ENCODE measurements at places on chromosomes 2 and 18. TPM values are rescaled to one million over a fixed set of nuclear protein-coding genes. Genes with fewer than 3 reads are reported as not detected.

- no peak overlapping the region for H3K27ac ChIP-seq
- H3K4me1 ChIP-seq, result no peaks in the 10 kb centered on the region
- no peak for DNase-seq
- H3K4me3 ChIP-seq, result no peak overlapping the region
- no peaks in the 10 kb centered on the region for H3K27me3 ChIP-seq
- H3K36me3 ChIP-seq, result no peaks in the 10 kb centered on the region
Measured at GRCh38 chr18:50262977-50263376, 3.3 kb downstream of the CFAP53 start.

GRCh38 chr2:37412231-37412630 is 67.8 kb downstream of the QPCT start:
- no peaks in the 10 kb centered on the region for H3K27me3 ChIP-seq
- no peak overlapping the region for H3K27ac ChIP-seq
- no peaks in the 10 kb centered on the region for H3K36me3 ChIP-seq
- no peak overlapping the region for H3K4me3 ChIP-seq

DNA sequence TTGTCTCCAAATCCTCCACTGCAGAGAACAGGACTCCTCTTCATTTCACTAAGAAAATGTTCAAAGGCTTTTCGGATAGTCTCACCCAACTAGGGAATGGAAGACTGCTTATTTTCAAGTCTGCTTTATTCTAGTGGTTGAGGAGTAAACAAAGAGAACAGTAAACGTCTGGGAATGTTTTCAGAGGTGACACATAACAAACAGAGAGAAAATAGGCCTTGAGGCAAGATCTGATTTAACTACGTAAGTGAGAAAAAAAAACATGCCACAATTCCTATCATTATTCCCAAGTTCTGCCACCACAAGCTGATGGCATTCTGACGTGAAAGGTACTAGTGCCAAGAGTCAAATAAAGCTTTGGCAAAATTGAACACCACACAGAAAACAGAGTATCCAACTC is 16.7 kb upstream of the WIPF1 start:
- no peak overlapping the region for H3K27ac ChIP-seq
- H3K36me3 ChIP-seq, result no peaks in the 10 kb centered on the region
- no peaks in the 10 kb centered on the region for H3K4me1 ChIP-seq
- H3K4me3 ChIP-seq, result no peak overlapping the region
- no peak for DNase-seq

- no peaks in the 10 kb centered on the region for H3K36me3 ChIP-seq
- no peaks in the 10 kb centered on the region for H3K27me3 ChIP-seq
- no peak overlapping the region for H3K4me3 ChIP-seq
- DNase-seq, result no peak
- no peak overlapping the region for H3K27ac ChIP-seq
Measured at GRCh38 chr2:204713211-204713610, 167.9 kb downstream of the PARD3B start.

- no peaks in the 10 kb centered on the region for H3K36me3 ChIP-seq
- no peaks in the 10 kb centered on the region for H3K4me1 ChIP-seq
- H3K4me3 ChIP-seq, result no peak overlapping the region
- DNase-seq, result peak; percentile 77
Measured at GRCh38 chr18:63994783-63995399, 25.0 kb downstream of the SERPINB8 start.

DNA sequence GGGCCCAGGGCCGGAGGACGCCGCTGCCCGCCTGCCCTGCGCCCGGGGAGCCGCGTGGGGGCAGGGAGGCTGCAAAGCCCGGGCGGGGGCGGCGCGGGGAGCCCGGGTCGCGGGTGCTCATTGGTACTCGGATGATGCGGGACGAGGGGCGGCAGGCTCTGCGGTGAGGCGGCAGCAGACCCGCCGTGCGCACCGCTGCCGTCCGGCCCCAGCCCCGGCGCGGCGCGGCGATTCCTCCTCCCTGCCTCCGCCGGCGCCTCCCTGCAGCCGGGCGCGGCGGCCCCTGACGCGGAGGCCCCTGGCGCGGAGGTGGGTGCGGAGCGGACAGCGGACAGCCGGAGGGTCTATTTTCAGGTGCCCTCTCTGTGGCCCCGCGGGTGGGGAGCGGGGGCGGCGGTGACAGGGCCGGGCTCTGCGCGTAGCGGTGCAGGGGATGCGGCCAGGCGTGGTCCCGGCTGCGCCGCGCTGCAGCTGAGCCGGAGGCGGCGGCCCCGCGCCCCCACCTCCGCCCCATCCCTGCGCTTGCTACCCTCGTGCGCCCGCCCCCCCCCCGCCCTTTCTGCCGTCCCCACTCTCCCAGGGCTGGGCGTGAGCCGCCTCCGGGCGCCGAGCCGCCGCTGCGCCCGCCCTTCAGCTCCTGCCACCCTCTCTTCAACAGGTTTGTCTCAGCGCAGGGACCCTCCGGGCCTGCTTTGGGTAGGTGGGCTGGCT is 640 bp downstream of the SPTBN1 start:
- H3K36me3 ChIP-seq, result no peaks in the 10 kb centered on the region
- H3K27me3 ChIP-seq, result no peaks in the 10 kb centered on the region
- peak overlapping the region; percentile 74 for H3K4me3 ChIP-seq
- 0 out of 2 replicates have a peak, but pooled peaks cover 2% of the 10 kb centered on the region for H3K4me1 ChIP-seq
- DNase-seq, result peak; percentile 59
- H3K27ac ChIP-seq, result no peak overlapping the region

- peak; percentile 50 for DNase-seq
- H3K4me1 ChIP-seq, result 0 out of 2 replicates have a peak, but pooled peaks cover 3% of the 10 kb centered on the region
- no peaks in the 10 kb centered on the region for H3K27me3 ChIP-seq
- no peak overlapping the region for H3K27ac ChIP-seq
Measured at GRCh38 chr2:25954199-25954752, 28.0 kb downstream of the KIF3C start.

DNA sequence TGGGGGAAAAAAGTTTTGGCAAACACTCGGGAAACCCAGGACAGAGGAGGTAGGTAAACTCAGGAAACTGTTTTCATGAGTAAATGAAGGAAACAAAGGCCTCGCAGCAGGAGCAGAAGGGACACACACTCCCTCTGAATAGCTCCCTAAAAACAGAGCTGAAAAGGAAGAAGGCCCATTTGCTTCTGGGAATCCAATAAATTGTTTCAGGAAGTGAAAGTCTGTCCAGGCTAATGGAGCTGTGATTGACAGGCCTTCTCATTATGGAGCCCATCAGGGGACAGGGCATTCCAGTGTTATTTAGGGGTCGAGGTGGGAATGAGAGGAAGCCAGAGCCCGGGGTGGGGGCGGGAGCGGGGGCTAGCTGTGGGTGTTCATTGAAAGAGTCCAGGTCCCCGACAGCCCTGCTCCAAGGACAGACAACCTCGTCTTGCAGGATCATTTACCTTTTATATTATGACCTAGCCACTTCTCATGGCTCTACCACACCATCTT is 81.2 kb downstream of the GBX2 start:
- H3K4me1 ChIP-seq, result peaks cover 23% of the 10 kb centered on the region
- no peak overlapping the region for H3K4me3 ChIP-seq

- H3K4me1 ChIP-seq, result peaks cover 13% of the 10 kb centered on the region
- DNase-seq, result no peak
- H3K36me3 ChIP-seq, result no peaks in the 10 kb centered on the region
- H3K27ac ChIP-seq, result no peak overlapping the region
- no peak overlapping the region for H3K4me3 ChIP-seq
- H3K27me3 ChIP-seq, result no peaks in the 10 kb centered on the region
Measured at GRCh38 chr2:201220102-201220570, 37.2 kb downstream of the CASP10 start.

DNA sequence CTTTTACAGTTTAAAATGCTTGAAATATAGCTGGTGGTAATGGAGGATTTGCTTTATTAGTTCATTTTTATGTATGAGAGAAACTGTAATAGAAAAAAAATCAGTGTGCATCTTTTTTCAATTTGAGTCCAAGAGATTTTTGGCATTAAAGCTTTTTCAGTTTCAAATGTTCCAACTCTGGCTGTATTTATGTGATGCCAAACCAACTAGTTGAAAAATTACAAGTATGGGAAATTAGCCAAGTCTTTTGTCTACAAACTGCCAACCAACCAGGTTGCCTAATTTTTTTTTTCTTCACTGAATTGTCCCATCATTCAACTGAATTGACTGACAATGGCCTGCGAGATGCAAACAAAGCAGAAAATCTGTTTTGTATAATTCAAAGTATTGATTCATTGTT is 95.7 kb downstream of the ICOS start:
- no peak overlapping the region for H3K27ac ChIP-seq
- H3K4me3 ChIP-seq, result no peak overlapping the region
- DNase-seq, result no peak
- no peaks in the 10 kb centered on the region for H3K4me1 ChIP-seq
- no peaks in the 10 kb centered on the region for H3K27me3 ChIP-seq

GRCh38 chr18:68769461-68769860 is 28.4 kb upstream of the CCDC102B start:
- DNase-seq, result no peak
- H3K4me3 ChIP-seq, result no peak overlapping the region
- H3K36me3 ChIP-seq, result no peaks in the 10 kb centered on the region
- H3K4me1 ChIP-seq, result no peaks in the 10 kb centered on the region
- no peak overlapping the region for H3K27ac ChIP-seq

GRCh38 chr18:32319084-32319483 is 129.2 kb downstream of the MEP1B start:
- H3K27ac ChIP-seq, result no peak overlapping the region
- no peaks in the 10 kb centered on the region for H3K36me3 ChIP-seq
- H3K27me3 ChIP-seq, result no peaks in the 10 kb centered on the region
- H3K4me1 ChIP-seq, result no peaks in the 10 kb centered on the region

DNA sequence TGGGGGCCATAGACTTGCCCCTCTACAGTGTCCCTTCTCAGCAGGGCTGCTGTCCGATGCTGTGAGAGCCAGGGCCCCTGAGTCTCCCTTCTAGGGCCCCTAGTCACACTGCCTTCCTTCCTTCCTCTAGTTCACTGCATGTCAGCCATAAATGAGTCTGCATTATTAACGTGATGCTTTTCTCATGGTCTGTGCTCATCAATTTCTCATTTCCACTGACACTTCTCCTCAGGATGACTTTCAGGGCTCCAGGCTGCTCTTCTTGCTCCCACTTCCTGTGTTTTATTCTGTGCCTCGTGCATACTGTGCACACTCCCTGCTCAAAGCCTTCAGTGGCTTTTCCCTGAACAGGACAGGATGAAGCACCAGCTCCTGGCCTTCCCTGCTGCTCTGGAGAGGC is 146.5 kb downstream of the FAM210A start:
- H3K27ac ChIP-seq, result no peak overlapping the region
- no peaks in the 10 kb centered on the region for H3K36me3 ChIP-seq
- no peak for DNase-seq

DNA sequence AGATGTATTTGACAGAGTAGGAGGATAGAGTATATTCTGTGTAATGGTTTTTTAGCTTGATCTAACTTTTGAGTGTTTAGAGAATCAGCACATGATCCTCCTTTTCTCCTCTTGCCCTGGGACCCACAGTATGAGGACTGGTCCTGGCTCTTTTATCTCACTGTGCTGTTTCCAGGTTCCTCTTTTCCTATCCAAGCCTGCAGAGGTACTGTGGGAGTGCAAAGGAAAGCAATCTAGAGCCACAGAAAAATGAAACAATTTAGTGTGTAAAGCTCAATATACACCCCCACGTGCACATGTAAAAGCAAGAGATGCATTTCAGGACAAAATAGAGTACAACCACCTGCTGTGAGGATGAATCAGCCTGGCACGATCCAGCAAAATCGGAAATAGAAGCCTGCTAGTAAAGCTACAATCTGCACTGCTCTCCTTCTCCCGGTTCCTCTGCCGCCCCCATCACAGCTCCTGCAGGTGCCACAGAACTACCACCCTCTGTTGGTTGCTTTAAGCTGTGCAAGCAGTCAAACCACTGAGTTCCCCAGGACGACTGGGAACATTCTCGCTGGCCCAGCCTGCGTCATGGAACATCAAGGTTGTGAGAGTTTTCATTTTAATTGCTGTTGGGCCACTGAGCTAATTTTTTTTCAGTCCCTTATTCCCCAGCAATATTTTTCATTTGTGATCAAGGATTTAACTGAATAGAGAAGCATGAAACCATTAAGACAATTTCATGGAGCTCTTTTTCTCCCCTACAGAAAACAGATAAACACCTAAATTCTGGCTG is 47.8 kb upstream of the MAPRE3 start:
- DNase-seq, result no peak
- no peaks in the 10 kb centered on the region for H3K36me3 ChIP-seq
- H3K4me1 ChIP-seq, result peaks cover 7% of the 10 kb centered on the region
- H3K27ac ChIP-seq, result no peak overlapping the region
- no peak overlapping the region for H3K4me3 ChIP-seq

DNA sequence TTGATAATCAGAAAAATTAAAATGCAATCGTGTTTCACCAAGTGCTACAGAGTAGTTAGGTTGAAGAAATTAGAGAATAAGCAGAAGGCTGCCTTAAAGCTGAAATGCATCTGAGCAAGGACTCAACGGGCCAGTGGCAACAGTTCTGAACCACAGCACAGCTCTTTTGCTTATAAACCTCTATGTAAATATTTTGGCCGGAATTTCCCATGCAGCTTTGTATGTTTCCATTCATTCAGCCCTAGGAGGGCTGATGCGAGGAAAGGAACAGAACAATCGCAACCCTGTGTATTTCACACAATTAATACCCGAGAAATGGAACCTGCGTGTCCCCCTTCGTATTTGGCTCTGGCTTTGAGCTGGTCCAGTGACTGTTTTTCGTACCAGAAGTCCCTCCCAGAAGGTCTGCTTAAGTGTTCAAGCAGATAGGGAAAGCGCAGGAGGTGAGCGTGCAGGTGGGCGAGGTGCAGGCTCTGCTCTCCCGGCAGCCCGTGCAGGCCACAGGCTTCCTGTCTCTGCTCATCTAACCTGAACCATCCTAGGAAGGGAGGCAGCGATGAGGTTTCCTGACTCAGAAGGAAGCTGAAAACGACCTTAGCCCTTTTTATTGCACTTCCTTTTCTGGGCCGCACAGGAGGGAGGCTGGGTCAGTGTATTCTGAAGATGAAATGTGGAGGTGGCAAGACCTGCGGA is 67.3 kb downstream of the ASB1 start:
- no peak for DNase-seq
- H3K4me3 ChIP-seq, result no peak overlapping the region
- no peaks in the 10 kb centered on the region for H3K27me3 ChIP-seq
- H3K27ac ChIP-seq, result no peak overlapping the region
- H3K4me1 ChIP-seq, result no peaks in the 10 kb centered on the region

DNA sequence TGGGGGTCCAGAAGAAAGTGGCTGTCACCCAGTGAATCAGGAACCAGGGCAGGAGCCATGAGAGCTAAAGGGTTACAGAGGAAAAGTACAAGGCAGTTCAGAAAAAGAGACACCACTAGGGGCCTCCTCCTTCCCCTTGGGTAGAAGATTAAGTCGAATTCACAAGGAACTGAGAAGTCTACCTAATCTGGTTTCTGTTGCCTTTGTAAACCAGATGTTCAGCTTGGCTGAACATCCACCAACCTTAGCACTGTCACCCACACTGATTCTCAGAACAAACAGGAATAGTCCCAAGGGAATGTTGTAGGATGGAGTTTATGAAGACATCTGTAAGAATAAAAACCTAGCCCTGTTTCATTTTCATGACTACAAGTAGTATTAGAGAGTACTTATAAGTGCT is 90.4 kb upstream of the NOSTRIN start:
- no peaks in the 10 kb centered on the region for H3K27me3 ChIP-seq
- no peak overlapping the region for H3K4me3 ChIP-seq
- no peak overlapping the region for H3K27ac ChIP-seq
- H3K36me3 ChIP-seq, result no peaks in the 10 kb centered on the region
- no peak for DNase-seq

GRCh38 chr2:132589111-132589830 is 80.7 kb downstream of the LYPD1 start:
- no peaks in the 10 kb centered on the region for H3K27me3 ChIP-seq
- H3K4me3 ChIP-seq, result no peak overlapping the region
- no peak overlapping the region for H3K27ac ChIP-seq
- H3K36me3 ChIP-seq, result no peaks in the 10 kb centered on the region
- no peaks in the 10 kb centered on the region for H3K4me1 ChIP-seq

The SNTG2 gene
- total RNA-seq, result 18.1 TPM

The HMSD gene
- 4.8 TPM for total RNA-seq

The OTOF gene
- total RNA-seq, result not detected

The NRP2 gene
- total RNA-seq, result 37.8 TPM

The IL36B gene
- total RNA-seq, result not detected

The PLGLB2 gene
- total RNA-seq, result not detected

Measured in H1 (cell line).